ENCODE measurements at places on chromosomes 6 and 20. TPM values are rescaled to one million over a fixed set of nuclear protein-coding genes. Genes with fewer than 3 reads are reported as not detected.
A peak's percentile ranks its signal among the peaks of the same experiment; 100 is the strongest.

GRCh38 chr6:9646342-9647070 lies 768.4 kb downstream of the TFAP2A start:
- H3K4me3 ChIP-seq = no peak overlapping the region
- no peaks in the 10 kb centered on the region for H3K36me3 ChIP-seq
- no peak overlapping the region for H3K27ac ChIP-seq
- H3K27me3 ChIP-seq = no peaks in the 10 kb centered on the region

GRCh38 chr6:151765444-151765886 lies 42.0 kb upstream of the ESR1 start:
- no peaks in the 10 kb centered on the region for H3K4me1 ChIP-seq
- H3K27ac ChIP-seq = no peak overlapping the region
- H3K27me3 ChIP-seq = no peaks in the 10 kb centered on the region
- no peaks in the 10 kb centered on the region for H3K36me3 ChIP-seq
- H3K4me3 ChIP-seq = no peak overlapping the region

- no peaks in the 10 kb centered on the region for H3K27me3 ChIP-seq
- no peak overlapping the region for H3K27ac ChIP-seq
- H3K4me1 ChIP-seq = peaks cover 13% of the 10 kb centered on the region
- DNase-seq = peak; percentile 1
- no peaks in the 10 kb centered on the region for H3K36me3 ChIP-seq
These were observed 117.2 kb downstream of the SYCP2 start for GRCh38 chr20:59816146-59816738.

The LSM2 gene
- 22.9 TPM for total RNA-seq

DNA sequence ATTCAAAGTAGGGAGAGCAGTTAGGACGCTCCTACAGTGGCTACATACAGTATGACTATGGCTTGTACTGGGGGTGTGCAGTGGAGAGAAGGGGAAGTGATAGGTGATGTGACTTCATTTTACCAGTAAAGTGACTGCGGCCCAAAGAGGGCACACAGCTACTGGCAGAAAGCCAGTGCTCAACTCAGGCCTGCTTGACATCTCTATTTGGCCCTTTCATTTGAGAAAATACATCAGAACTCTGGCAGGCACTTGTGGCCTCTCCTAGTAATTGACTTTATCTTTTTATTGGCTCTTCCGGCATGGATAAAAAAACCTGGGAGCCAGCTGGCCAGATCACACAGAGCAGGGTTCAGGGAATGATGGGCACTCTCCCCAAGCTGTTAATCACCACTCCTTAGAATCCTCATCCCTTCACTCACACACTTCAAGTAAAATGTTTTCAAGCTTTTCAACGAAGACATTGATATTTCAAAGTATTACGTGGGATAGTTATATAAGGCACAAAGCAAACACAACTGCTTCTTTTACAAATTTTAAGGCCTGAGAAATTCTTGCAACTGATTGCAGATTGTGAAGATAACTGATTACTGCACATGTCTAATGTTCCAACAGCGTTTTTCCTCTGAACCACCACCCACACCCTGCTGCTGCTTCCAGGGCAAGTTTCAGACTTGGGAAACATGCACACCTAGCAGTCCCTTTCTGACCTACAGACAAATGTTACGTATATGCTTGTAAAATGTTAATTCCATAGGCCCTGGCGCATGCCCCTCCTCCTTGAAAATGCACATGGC lies 73.5 kb downstream of the TNFRSF21 start:
- H3K27ac ChIP-seq = no peak overlapping the region
- DNase-seq = peak; percentile 32
- no peaks in the 10 kb centered on the region for H3K36me3 ChIP-seq
- no peaks in the 10 kb centered on the region for H3K27me3 ChIP-seq

The CDSN gene
- not detected for total RNA-seq

The SIRPD gene
- not detected for total RNA-seq

DNA sequence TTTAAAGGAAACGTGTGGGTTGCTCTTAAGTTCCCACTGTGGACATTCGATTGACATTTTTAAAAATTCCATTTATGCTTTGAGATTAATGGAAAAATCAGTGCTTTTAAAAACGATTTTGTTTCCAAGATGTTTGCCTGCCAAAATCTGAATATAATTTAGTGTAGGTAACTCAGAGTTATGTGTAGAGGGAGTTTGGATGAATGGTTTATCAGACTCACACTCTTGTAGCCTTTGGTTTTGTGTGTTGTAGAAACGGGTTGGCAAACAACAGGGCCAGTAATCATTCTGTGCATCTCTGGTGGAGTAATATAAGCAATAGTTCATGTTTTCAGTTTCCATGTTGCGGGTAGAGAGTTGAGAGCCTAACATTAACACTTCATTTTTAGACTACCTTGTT lies 140.6 kb downstream of the RPS12 start:
- H3K27me3 ChIP-seq = no peaks in the 10 kb centered on the region
- H3K4me3 ChIP-seq = no peak overlapping the region
- no peaks in the 10 kb centered on the region for H3K4me1 ChIP-seq
- no peak overlapping the region for H3K27ac ChIP-seq
- DNase-seq = no peak
- no peaks in the 10 kb centered on the region for H3K36me3 ChIP-seq

GRCh38 chr6:131646249-131646670 lies 9.2 kb downstream of the ENPP3 start:
- no peaks in the 10 kb centered on the region for H3K27me3 ChIP-seq
- H3K4me1 ChIP-seq = no peaks in the 10 kb centered on the region
- no peak overlapping the region for H3K4me3 ChIP-seq
- no peaks in the 10 kb centered on the region for H3K36me3 ChIP-seq
- DNase-seq = no peak

GRCh38 chr6:158916617-158917016 lies 83.4 kb downstream of the RSPH3 start:
- H3K4me1 ChIP-seq = no peaks in the 10 kb centered on the region
- no peak overlapping the region for H3K27ac ChIP-seq
- H3K4me3 ChIP-seq = no peak overlapping the region
- no peaks in the 10 kb centered on the region for H3K27me3 ChIP-seq
- no peaks in the 10 kb centered on the region for H3K36me3 ChIP-seq

GRCh38 chr6:39669973-39670342 lies 55.2 kb downstream of the KIF6 start:
- no peak for DNase-seq
- no peak overlapping the region for H3K4me3 ChIP-seq
- no peak overlapping the region for H3K27ac ChIP-seq
- no peaks in the 10 kb centered on the region for H3K27me3 ChIP-seq
- no peaks in the 10 kb centered on the region for H3K4me1 ChIP-seq
- H3K36me3 ChIP-seq = no peaks in the 10 kb centered on the region

The PSORS1C2 gene
- total RNA-seq = not detected

DNA sequence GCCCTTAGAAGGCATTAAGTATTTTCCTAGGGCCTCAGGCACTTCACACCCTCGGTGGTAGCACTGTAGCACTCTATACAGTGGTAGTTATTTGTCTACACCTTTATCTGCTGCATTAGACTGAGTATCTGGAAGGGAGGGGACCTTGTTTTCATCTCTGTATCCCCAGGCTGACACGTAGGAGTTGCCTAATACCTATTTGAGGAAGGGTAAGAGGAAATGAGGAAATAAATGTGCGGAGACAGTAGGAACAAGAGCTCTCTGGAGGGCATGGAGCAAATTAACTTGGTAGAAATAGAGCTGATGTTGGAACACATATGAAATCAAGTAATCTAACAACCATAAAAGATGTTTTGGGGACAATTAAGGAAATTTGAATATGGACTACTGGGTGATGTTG lies 3.9 kb downstream of the CNPY3 start:
- no peak overlapping the region for H3K4me3 ChIP-seq
- H3K36me3 ChIP-seq = peaks cover 4% of the 10 kb centered on the region
- peaks cover 36% of the 10 kb centered on the region for H3K4me1 ChIP-seq
- no peak for DNase-seq

The ATP9A gene
- total RNA-seq = 22.6 TPM

DNA sequence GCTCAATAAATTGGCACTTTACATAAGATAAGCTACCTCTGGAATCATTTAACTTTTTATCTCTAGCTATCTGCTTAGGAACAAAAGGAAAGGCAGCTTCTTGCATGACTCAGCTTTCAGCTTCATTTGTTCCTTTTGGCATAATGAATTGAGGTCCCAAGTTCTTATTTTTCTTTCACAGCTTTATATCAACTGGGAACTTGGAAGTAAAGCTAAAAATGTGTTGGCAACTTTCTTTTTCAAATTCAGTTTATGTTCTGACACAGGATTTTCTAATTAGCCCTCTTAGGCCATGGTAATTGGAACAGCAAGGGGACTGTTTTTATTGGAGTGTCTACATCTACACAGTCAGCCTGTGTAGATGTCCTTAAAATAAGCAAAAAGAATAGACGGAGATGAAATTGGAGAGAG lies 55.2 kb upstream of the MRAP2 start:
- H3K36me3 ChIP-seq = no peaks in the 10 kb centered on the region
- H3K4me3 ChIP-seq = no peak overlapping the region
- no peak for DNase-seq
- no peaks in the 10 kb centered on the region for H3K4me1 ChIP-seq
- H3K27ac ChIP-seq = no peak overlapping the region

DNA sequence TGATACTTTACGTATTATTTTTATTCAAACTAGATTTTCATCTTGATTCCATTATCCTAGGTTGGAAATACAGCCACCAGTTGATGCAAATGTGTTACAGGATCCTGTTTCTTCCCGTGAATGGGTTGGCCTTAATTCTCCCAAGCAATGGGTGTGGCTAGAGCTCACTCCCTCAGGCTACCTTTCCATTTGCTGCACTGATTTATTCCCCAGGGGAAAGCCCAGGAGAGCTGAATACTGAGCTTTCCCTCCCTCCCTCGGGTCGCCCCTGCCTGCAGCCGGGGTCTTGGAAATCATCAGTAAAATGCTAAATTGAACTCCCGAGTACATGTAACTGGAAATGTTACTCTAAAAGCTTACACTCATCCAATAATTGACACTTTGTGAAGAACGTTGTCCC lies 9.9 kb downstream of the SMOC2 start:
- H3K4me1 ChIP-seq = no peaks in the 10 kb centered on the region
- no peak for DNase-seq
- no peak overlapping the region for H3K27ac ChIP-seq
- no peaks in the 10 kb centered on the region for H3K36me3 ChIP-seq

DNA sequence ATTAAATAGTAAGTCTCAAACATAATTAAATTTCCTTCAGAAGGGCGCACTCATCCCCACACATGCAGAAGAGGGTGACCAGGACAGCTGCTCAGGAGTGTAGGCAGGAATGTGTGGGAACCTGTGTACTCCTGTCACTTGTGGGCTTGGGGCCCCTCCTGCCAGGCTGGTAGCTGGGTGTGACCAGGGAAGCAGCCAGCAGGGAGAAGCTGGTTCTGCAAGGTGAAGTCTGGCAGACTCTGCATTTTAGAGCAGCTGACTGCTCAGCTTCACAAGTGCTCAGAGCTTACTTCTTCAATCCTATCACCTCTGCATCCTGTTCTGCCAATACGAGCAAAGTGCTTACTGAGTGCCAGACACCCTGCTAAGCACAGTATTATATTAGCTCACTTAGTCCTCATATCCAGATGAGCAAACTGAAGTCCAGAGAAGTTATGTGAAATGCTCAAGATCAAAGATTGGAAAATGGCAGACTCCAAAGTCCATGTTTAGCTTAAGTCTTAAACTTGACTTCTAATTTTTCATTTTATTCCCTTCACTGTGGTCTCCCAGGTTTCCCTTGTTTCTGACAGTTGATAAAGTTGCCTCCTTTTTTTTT lies 27.9 kb downstream of the ELMO2 start:
- H3K27ac ChIP-seq = no peak overlapping the region
- H3K27me3 ChIP-seq = no peaks in the 10 kb centered on the region
- no peak for DNase-seq
- H3K4me3 ChIP-seq = no peak overlapping the region
- no peaks in the 10 kb centered on the region for H3K4me1 ChIP-seq
- peaks cover 100% of the 10 kb centered on the region for H3K36me3 ChIP-seq

The RNF144B gene
- total RNA-seq = 20.7 TPM

GRCh38 chr6:45983062-45983461 lies 32.6 kb downstream of the CLIC5 start:
- peak overlapping the region; percentile 22 for H3K27ac ChIP-seq
- H3K4me1 ChIP-seq = peaks cover 27% of the 10 kb centered on the region
- H3K36me3 ChIP-seq = peaks cover 28% of the 10 kb centered on the region
- H3K4me3 ChIP-seq = no peak overlapping the region
- DNase-seq = no peak
- no peaks in the 10 kb centered on the region for H3K27me3 ChIP-seq

DNA sequence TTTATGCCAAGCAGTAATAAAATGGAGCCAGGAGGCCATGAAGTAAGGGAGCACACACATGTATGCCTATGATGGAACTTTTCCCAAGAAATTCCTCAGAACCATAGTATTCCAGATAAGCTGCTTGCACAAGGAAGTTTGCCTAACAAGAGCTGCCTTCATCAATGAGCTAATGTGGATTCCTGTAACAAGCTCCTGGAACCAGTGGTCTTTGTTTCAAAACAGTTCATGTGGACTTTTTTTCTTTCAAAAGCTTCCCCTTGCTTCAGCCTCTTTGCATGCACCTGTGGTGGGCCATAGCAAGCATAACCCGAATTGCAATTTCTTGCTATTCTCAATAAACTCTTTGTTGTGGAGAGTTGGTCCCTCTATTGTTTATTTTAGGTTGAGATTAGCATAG lies 359.6 kb downstream of the UTRN start:
- peaks cover under 1% of the 10 kb centered on the region for H3K4me1 ChIP-seq
- DNase-seq = no peak
- H3K27me3 ChIP-seq = no peaks in the 10 kb centered on the region

The COL12A1 gene
- 18.5 TPM for total RNA-seq

- H3K4me1 ChIP-seq = peaks cover 56% of the 10 kb centered on the region
- peaks cover 69% of the 10 kb centered on the region for H3K36me3 ChIP-seq
- H3K27ac ChIP-seq = no peak overlapping the region
- DNase-seq = no peak
These were observed 4.3 kb downstream of the CDC25B start for GRCh38 chr20:3800256-3800877.

The PNPLA1 gene
- total RNA-seq = not detected

- H3K27ac ChIP-seq = no peak overlapping the region
- H3K4me1 ChIP-seq = no peaks in the 10 kb centered on the region
- no peaks in the 10 kb centered on the region for H3K36me3 ChIP-seq
- DNase-seq = no peak
These were observed 140.4 kb upstream of the SUPT3H start for GRCh38 chr6:45518013-45518720.

DNA sequence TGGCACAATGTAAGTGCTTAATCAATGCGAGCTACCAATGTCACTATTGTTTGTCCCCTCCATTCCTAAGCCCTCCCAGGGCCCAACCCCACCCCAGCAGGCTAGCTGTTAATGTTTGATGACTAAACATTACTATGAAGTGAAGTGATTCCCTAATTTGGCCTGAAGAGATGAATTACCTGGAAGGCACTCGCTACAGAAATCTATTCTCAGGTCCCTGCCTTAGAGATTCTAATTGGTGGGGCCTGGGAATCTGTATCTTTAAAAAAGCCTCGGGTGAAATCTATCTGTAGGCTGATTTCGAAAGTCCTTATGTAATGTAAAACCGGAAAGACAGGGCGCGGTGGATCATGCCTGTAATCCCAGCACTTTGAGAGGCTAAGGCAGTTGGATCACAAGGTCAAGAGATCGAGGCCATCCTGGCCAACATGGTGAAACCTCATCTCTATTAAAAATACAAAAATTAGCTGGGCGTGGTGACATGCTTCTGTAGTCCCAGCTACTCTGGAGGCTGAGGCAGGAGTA lies 16.9 kb upstream of the SNAI1 start:
- no peaks in the 10 kb centered on the region for H3K27me3 ChIP-seq
- DNase-seq = no peak
- peaks cover 15% of the 10 kb centered on the region for H3K4me1 ChIP-seq
- no peaks in the 10 kb centered on the region for H3K36me3 ChIP-seq

The PTK6 gene
- total RNA-seq = 0.10 TPM
